ENCODE measurements at places on chromosomes 1 and 21. TPM values are rescaled to one million over a fixed set of nuclear protein-coding genes. Genes with fewer than 3 reads are reported as not detected.
A peak's percentile ranks its signal among the peaks of the same experiment; 100 is the strongest.

- no peaks in the 10 kb centered on the region for H3K27me3 ChIP-seq
- peak overlapping the region; percentile 58 for H3K27ac ChIP-seq
- H3K36me3 ChIP-seq: no peaks in the 10 kb centered on the region
- H3K4me1 ChIP-seq: peaks cover 27% of the 10 kb centered on the region
- DNase-seq: peak; percentile 42
- H3K4me3 ChIP-seq: peak overlapping the region; percentile 38
These were observed 322 bp downstream of the C1orf162 start for GRCh38 chr1:111474106-111474505.

- no peaks in the 10 kb centered on the region for H3K36me3 ChIP-seq
- no peaks in the 10 kb centered on the region for H3K27me3 ChIP-seq
- H3K27ac ChIP-seq: no peak overlapping the region
- no peak overlapping the region for H3K4me3 ChIP-seq
- DNase-seq: peak; percentile 47
These were observed 480.6 kb downstream of the CAMTA1 start for GRCh38 chr1:7265771-7266371.

DNA sequence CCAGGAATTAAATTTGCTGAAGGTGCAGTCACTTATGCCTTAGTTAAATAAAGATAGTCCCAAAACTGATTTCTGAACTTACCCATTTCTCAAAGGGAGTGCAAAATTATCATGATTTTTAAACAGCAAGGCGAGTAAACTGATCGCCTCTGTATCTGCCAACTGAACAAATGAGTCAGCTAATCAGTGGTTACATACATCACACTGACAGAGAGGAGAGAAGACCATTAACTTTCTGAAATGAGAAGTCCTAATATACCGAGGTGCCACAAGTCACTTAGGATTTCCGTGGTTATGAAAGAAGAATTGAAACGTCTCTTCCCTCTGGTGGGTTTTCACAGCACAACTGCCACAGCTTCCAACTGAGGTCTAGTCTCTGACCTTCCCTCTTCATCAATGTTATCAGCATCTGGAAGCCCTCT is 400.7 kb downstream of the SMYD3 start:
- no peak overlapping the region for H3K4me3 ChIP-seq
- H3K36me3 ChIP-seq: no peaks in the 10 kb centered on the region
- H3K27ac ChIP-seq: no peak overlapping the region
- H3K4me1 ChIP-seq: peaks cover 43% of the 10 kb centered on the region
- DNase-seq: no peak

DNA sequence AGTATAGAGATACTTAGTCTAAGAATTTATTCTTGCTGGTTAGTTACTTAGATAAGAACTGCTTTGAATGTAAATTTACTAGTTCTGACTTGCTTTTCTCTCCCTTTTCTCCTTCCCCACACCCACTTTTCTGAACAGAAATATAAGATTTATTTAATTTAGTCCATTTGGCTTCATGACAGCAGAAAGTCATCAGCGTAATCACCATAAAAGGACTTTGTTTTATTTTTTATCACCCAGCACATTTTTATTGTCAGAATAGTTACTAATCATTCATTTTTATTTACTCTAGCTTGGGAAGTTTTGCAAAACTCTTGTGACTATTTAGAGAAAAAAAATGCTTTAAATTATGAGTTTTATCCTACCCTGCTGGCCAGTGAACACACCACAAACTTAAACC is 197.2 kb downstream of the CHRM3 start:
- H3K4me3 ChIP-seq: no peak overlapping the region
- no peaks in the 10 kb centered on the region for H3K36me3 ChIP-seq
- H3K27me3 ChIP-seq: no peaks in the 10 kb centered on the region
- H3K27ac ChIP-seq: peak overlapping the region; percentile 15

GRCh38 chr1:28966617-28967016 is 52.2 kb downstream of the EPB41 start:
- no peaks in the 10 kb centered on the region for H3K27me3 ChIP-seq
- H3K36me3 ChIP-seq: no peaks in the 10 kb centered on the region

- H3K4me1 ChIP-seq: no peaks in the 10 kb centered on the region
- DNase-seq: peak; percentile 75
- H3K27ac ChIP-seq: no peak overlapping the region
- no peak overlapping the region for H3K4me3 ChIP-seq
- no peaks in the 10 kb centered on the region for H3K27me3 ChIP-seq
These were observed 117.7 kb upstream of the C1orf174 start for GRCh38 chr1:4017636-4018365.

DNA sequence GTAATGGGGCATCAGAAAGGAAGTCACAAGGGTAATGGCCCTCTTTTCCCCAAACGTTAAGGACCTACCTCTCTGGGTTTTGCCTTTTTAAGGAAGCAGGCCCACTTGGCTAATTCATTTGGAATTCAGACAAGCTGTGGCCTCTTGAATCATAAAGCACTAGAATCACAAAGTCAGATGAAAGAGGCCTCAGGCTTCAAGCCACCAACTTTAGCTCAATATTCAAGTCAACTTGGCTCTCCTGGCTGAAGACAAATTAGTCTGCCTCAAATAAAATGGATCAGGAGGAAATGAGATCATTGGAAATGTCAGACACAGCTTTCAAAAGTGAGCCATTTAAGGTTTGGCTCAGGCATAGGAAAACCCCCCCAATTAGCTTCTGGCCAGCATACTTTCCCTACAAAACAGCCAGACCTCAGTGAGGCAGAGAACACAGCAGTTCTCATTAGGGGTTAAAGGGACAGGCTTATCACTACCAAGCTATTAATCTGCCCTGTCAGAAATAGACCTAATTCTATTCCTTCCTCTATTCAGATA is 34.3 kb downstream of the SLC35D1 start:
- peaks cover 14% of the 10 kb centered on the region for H3K36me3 ChIP-seq
- no peaks in the 10 kb centered on the region for H3K27me3 ChIP-seq
- DNase-seq: no peak

- H3K27ac ChIP-seq: no peak overlapping the region
- DNase-seq: no peak
- no peak overlapping the region for H3K4me3 ChIP-seq
- no peaks in the 10 kb centered on the region for H3K36me3 ChIP-seq
- H3K27me3 ChIP-seq: no peaks in the 10 kb centered on the region
These were observed 71.0 kb downstream of the LEPR start for GRCh38 chr1:65491472-65491871.

GRCh38 chr1:229582011-229582694 is 23.6 kb upstream of the ABCB10 start:
- H3K4me3 ChIP-seq: no peak overlapping the region
- H3K27ac ChIP-seq: peak overlapping the region; percentile 70
- DNase-seq: no peak
- peaks cover 18% of the 10 kb centered on the region for H3K4me1 ChIP-seq
- H3K27me3 ChIP-seq: no peaks in the 10 kb centered on the region

- H3K36me3 ChIP-seq: no peaks in the 10 kb centered on the region
- no peaks in the 10 kb centered on the region for H3K27me3 ChIP-seq
- no peak overlapping the region for H3K27ac ChIP-seq
- H3K4me3 ChIP-seq: no peak overlapping the region
These were observed 1.0 kb upstream of the CD84 start for GRCh38 chr1:160580221-160580812.

DNA sequence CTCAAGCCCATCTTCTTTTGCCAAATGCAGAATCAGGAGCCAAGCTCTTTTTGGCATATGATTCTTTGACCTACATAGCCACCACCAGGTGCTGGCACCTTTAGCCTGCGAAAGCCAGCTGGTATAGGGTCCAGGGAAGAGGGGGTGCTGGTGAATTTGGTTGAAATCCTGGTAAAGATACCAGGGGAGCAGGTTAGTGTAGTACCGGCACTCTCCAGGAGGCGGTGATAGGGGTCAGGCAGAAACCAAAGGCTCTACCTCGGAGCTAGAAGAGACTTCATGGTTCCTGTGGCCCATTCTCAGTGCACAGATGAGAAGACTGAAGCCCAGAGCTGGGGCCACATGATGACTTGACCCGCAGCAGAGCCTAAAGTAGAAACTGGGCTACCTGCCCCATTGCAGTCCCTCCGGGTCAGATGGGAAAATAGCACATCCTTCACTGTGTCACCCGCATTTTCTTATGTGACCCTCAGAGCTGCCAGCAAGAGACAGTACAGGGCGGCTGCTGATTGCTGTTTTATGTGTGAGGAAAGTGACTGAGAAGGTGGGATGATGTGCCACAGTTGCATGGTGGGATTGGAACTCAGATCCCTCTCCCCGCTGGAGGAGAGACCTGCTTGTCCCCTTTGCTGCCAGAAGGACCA is 36.0 kb upstream of the IL19 start:
- H3K27me3 ChIP-seq: no peaks in the 10 kb centered on the region
- no peak for DNase-seq
- H3K27ac ChIP-seq: no peak overlapping the region
- H3K4me3 ChIP-seq: no peak overlapping the region

DNA sequence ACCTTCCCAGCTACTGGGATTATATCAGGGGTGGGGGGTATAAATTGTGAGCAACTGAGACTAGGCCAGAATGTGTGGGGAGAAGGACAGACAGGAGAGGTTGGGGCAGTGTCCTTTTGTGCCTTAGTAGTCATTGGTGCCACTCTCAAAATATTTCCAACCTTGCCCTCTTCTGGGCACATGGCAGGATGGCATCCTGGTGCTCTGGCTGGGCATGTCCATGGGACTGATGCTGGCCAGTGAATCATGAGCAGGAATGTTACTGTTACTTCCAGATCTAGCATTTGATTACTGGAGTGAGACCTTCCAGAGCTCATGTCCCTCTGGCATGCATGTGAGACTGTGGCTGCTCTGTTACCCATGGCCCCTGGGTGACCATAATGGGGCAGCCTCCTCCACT is 151.2 kb downstream of the MATN1 start:
- DNase-seq: no peak
- H3K4me3 ChIP-seq: no peak overlapping the region
- no peaks in the 10 kb centered on the region for H3K4me1 ChIP-seq
- H3K36me3 ChIP-seq: no peaks in the 10 kb centered on the region
- no peaks in the 10 kb centered on the region for H3K27me3 ChIP-seq

GRCh38 chr1:30635391-30635975 is 87.9 kb downstream of the MATN1 start:
- no peak for DNase-seq
- H3K4me1 ChIP-seq: no peaks in the 10 kb centered on the region
- no peaks in the 10 kb centered on the region for H3K27me3 ChIP-seq
- no peak overlapping the region for H3K4me3 ChIP-seq
- no peak overlapping the region for H3K27ac ChIP-seq

- H3K36me3 ChIP-seq: peaks cover 3% of the 10 kb centered on the region
- H3K27me3 ChIP-seq: no peaks in the 10 kb centered on the region
- no peaks in the 10 kb centered on the region for H3K4me1 ChIP-seq
These were observed 878.5 kb downstream of the USP25 start for GRCh38 chr21:16608209-16608830.

DNA sequence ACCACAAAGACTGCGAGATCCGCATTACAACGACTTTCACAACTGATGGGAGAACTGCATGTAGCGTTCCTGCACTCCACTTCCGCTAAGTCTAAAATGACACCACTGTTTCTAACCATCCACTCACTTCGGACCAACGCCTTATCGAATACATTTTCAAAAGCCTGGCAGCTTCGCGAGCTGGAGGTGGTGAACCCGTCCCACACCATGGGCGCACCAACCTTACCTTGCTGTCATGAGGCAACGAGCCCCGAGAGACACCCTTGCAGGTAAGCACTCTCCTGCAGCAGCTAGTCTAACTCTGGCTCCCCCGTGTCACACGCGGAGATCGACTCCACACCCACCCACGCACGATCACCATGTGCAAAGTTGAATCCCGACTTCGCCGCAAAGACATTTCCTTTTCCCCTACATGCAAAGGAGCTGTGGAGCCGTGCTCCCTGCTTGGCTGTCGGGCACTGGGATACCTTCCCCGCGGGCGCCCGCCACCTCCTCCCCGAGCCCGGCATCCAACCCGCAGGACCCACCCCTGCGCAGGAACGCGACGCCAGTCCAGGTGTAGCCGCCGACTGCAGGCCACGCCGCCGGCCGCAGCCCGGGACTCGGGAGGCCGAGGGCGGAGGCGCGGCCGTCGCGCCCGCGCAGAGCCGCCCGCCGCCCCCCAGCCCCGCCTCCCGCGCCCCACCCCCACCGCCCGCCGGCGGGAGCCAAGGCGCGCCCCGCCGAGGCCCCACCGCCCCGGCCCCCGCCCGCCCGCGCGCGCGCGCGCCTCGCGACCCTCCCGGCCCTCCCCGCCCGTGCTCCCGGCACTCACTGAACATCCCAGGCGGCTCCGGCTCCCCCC is 629 bp downstream of the TAF5L start:
- H3K27me3 ChIP-seq: no peaks in the 10 kb centered on the region
- H3K4me3 ChIP-seq: peak overlapping the region; percentile 77
- H3K27ac ChIP-seq: peak overlapping the region; percentile 93
- H3K4me1 ChIP-seq: peaks cover 64% of the 10 kb centered on the region

DNA sequence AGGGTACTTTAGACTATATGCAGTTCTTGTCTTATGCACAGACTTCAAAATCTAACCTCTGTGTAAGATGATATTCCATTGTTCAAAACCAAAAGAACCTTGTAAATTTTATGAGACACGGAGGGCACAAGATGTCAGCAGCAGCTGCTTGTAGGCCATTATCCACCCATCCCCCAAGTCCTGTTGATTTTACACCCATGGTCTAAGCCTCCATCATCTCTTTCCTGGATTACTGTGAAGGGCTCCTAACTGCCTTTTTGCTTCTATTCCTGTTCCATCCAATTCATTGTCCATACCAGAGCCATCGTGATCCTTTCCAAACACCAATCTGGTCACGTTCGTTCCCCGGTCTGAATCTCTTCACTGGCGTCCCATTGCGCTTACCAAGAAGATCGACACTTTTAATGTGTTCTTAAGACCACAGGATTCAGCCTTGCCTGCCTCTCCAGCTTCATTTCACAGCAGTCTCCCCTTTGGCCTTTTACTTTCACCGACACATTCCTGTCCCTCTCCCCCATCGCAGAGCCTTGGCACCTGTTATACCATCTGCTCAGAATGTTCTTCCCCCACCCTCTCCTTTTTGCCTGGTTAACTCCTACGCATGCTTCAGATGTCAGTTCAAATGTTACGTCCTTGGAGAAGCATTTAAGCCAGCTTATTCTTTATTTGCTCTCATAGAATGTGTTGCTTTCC is 107.3 kb upstream of the POU3F1 start:
- H3K36me3 ChIP-seq: no peaks in the 10 kb centered on the region
- no peak overlapping the region for H3K4me3 ChIP-seq
- H3K27me3 ChIP-seq: no peaks in the 10 kb centered on the region

GRCh38 chr1:234608911-234609690 is 877 bp downstream of the IRF2BP2 start:
- peak overlapping the region; percentile 71 for H3K4me3 ChIP-seq
- no peak for DNase-seq
- H3K27me3 ChIP-seq: no peaks in the 10 kb centered on the region
- peak overlapping the region; percentile 100 for H3K27ac ChIP-seq
- peaks cover 34% of the 10 kb centered on the region for H3K36me3 ChIP-seq
- H3K4me1 ChIP-seq: peaks cover 42% of the 10 kb centered on the region

GRCh38 chr21:45543710-45544448 is 1.6 kb upstream of the SLC19A1 start:
- H3K27ac ChIP-seq: no peak overlapping the region
- DNase-seq: no peak
- H3K27me3 ChIP-seq: no peaks in the 10 kb centered on the region

- no peak overlapping the region for H3K27ac ChIP-seq
- H3K27me3 ChIP-seq: no peaks in the 10 kb centered on the region
- no peak for DNase-seq
- H3K4me1 ChIP-seq: peaks cover 30% of the 10 kb centered on the region
- no peaks in the 10 kb centered on the region for H3K36me3 ChIP-seq
These were observed 18.6 kb upstream of the SLC6A9 start for GRCh38 chr1:44049839-44050238.

- DNase-seq: no peak
- no peak overlapping the region for H3K27ac ChIP-seq
- no peaks in the 10 kb centered on the region for H3K36me3 ChIP-seq
- peaks cover 8% of the 10 kb centered on the region for H3K4me1 ChIP-seq
These were observed 53.4 kb downstream of the ZBTB18 start for GRCh38 chr1:244104309-244105060.

MUTYH gene
- 10.0 TPM for total RNA-seq

TSACC gene
- total RNA-seq: not detected

LMX1A gene
- total RNA-seq: 0.32 TPM

TP73 gene
- not detected for total RNA-seq

PLPPR5 gene
- total RNA-seq: 0.17 TPM

FAAH gene
- total RNA-seq: 9.9 TPM

FAM163A gene
- total RNA-seq: under 0.01 TPM

MTARC1 gene
- 5.6 TPM for total RNA-seq
